ENCODE measurements at places on chromosomes 3 and 15. TPM values are rescaled to one million over a fixed set of nuclear protein-coding genes. Genes with fewer than 3 reads are reported as not detected.

GRCh38 chr3:178507507-178508442 is 28.5 kb upstream of the KCNMB2 start:
- DNase-seq: no peak

DNA sequence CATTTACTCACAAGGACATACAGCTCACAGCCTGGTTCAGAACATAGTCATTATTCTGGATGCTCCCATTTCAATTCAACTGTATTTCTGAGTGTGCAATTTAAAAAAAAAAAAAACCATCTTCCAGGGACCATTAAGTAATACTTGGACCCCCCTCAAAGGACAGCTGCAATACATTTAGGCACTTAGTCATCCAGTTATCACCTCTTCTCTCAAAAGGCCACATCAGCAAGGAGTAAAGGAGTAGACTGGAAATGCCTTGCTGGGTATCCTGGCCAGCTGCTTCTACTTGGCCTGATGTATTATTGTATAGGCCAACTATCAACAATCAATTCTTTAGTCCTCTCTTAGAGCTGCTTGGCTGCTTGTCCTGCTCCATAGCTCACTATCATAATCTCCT is 211.4 kb upstream of the SETMAR start:
- no peak for DNase-seq

GRCh38 chr3:99505646-99506269 is 132.6 kb upstream of the COL8A1 start:
- DNase-seq: peak; percentile 82

DNA sequence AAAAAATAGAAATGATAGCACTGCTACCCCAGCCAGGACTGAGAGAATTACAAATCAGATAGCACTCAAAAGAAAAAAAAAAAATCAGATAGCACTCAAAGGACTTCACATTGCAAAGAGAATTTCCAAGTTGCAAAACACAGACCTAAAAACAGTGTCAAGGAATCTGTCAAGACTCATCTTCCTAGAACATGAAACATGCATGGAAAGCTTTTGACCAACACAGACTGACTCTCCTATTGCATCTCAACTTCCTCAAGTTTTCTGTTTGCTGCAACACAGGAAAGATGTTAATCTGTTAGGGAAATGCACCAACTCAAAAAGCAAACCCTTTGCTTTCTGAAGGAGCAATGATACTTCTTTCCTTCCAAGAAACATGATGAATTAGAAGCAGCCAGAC is 42.3 kb downstream of the RAB27A start:
- DNase-seq: no peak

- DNase-seq: no peak
Observed at GRCh38 chr15:69237718-69238117, 61.0 kb upstream of the PAQR5 start.

GRCh38 chr3:158127250-158128219 is 17.6 kb downstream of the RSRC1 start:
- peak; percentile 41 for DNase-seq

- no peak for DNase-seq
Observed at GRCh38 chr3:8282541-8283165, 219.0 kb upstream of the LMCD1 start.

GRCh38 chr3:132225664-132226063 is 91.5 kb upstream of the ACP3 start:
- DNase-seq: no peak

GRCh38 chr15:101037090-101037830 is 118.1 kb downstream of the LRRK1 start:
- no peak for DNase-seq

- no peak for DNase-seq
Observed at GRCh38 chr15:66854012-66854965, 152.3 kb downstream of the SMAD6 start.

DNA sequence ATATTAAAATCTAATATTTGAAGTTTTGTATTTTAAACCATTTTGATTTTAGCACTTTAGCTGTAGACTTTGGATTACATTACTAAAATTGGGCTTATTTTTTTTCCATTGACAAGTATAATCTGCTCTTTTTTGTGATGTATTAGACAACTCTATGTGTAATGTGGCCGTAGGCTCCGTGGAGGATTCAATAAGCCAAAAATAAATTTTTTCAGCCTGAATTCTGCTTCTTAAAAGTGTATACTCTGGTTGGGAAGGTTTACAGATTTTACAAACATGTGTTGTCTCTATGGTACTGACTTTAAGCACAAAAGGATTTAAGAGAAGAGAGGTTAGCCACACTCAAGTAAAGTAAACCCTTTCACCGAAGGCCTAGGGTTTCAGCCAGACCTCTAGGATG is 110.8 kb downstream of the PLCL2 start:
- no peak for DNase-seq

GRCh38 chr15:64348455-64348854 is 7.5 kb downstream of the CSNK1G1 start:
- no peak for DNase-seq

DNA sequence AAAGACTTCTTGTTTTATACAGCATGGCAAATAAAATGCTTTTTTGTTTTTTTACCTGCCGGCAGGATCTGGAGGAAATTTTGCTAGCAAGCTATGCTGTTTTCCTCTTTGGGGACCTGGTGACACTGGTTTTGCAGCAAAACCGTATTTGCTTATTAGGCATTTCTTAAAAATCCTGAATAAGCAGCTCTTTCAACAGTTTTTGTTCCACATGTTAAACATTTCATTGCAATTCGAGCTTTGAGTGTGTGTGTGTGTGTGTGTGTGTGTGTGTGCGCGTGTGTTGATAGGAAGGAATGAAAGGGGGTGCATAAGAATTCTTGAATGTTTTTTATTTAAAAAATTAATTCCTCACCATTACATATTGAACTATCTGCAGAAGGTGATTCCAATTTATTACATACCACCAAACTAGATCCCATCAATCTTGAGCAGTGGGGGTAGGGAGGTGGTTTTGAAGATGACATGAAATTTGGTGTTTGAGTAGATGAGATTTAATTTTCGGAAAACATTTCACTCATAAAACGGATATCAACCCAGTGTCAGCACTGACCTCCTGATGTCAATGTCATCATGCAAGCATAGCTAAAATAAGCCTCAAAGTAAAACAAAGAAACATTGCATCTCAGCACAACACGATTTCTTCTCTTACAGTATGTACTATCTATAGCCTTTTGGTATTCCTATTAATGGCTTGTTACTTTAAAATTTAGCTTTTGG is 17.3 kb downstream of the ZBTB38 start:
- DNase-seq: no peak

DNA sequence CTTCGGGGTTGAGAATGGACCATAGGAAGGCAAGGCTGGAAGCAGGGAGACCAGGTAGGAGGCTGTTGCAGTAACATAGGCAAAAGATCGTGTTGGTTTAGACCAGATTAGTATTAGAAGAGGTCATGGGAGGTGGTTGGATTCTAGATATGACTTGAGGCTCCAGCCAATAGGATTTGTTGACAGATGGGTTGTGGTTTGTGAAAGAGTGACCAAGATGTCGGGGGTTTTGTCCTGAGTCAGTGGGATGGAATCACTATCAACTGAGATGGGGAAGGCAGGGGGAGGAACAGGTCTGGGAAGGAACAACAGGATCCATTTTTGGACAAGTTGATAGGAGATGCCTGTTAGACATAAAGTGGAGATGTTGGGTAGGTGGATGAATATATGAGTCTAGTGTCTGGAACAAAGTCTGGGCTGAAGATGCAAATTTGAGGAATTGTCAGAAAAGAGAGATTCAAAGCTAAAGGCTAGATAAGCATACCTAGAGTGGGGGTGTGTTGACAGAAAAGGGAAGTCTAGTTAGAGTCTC is 95.5 kb upstream of the NPHP3 start:
- no peak for DNase-seq

- DNase-seq: no peak
Observed at GRCh38 chr3:74080056-74080461, 455.3 kb upstream of the PDZRN3 start.

GRCh38 chr15:87045746-87046145 is 966.1 kb downstream of the AGBL1 start:
- no peak for DNase-seq

GRCh38 chr3:178206521-178206920 is 329.7 kb upstream of the KCNMB2 start:
- DNase-seq: no peak

DNA sequence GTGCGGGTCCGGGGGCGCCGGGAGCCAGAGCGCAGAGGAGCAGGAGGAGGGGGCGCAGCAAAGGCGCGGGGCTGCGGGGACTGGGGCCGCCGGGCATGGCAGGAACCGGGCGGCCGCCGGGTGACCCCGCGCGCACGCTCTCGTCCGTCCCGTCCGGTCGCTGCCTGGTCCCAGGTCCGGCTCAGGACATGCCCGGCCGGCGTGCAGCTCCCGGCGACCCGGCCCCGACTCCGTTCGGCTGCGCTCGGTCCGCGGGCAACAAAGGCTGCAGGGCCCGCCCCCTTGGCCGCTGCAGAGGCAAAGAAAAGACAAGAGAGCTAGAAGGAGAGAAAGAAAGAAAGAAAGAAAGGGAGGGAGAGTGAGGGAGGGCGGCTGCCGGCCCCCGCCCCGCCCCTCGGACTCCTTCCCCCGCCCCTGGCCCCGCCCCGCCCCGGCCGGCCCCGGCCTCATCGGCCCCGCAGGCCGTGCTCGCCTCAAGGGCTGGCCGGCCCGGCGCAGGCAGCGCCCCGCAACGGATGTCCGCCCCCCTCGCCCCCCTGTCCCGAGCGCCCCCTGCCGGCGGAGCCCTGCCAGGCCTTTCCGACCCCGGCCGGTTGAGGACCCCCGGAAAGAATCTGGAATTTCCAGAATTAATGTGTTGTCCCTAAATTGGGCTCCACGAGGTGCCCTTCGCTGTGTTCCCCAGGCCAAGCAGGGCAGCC is at the start of gene ADAMTS7:
ADAMTS7 (minus strand) TSS at position 341 of the 701 bp plus-strand sequence; CDS start at position 97, 244 bp downstream.
- DNase-seq: peak; percentile 75

DNA sequence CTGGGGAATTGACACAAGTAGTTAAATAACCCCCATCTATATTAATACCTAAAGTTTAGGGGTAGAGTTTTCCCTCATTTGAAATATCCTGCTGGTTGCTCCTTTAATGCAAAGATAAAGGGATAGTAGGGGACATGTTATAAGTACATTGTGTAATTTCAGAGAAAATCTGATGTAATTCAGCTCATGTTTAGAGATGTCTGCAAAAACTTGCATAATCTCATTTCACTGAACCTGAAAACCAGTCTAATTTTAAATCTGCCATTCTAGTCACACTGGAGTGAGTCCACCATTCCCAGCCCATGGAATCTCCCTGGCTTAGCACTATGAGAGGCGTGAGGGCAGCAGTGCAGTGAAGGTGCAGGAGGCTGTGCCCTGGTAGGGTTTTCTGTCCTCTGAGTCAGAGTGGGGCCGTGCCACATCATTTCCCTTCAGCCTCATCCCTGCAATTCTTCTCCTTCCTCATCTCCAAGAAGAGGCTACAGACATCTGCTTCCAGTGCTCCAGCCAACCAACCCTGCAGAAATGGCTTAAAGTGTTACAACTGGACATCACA is 246.3 kb upstream of the UMPS start:
- no peak for DNase-seq

Gene COL6A5
- polyA plus RNA-seq: 0.06 TPM

Gene WDR6
- polyA plus RNA-seq: 58.7 TPM

Gene SPTSSB
- polyA plus RNA-seq: not detected

Gene ELL3
- polyA plus RNA-seq: 0.86 TPM

Gene CYP8B1
- not detected for polyA plus RNA-seq

Gene PIGZ
- polyA plus RNA-seq: 1.5 TPM

Gene GRIP2
- polyA plus RNA-seq: 0.10 TPM

Gene VPS13C
- 19.6 TPM for polyA plus RNA-seq

Gene GOLGA6D
- not detected for polyA plus RNA-seq

Data from fibroblast of lung (primary cell).